Colonic mucosa (tissue), 4 donors: ENCODE measurements at places on chromosomes 1 and 21. TPM values are rescaled to one million over a fixed set of nuclear protein-coding genes. Genes with fewer than 3 reads are reported as not detected.
A peak's percentile ranks its signal among the peaks of the same experiment; 100 is the strongest.

DNA sequence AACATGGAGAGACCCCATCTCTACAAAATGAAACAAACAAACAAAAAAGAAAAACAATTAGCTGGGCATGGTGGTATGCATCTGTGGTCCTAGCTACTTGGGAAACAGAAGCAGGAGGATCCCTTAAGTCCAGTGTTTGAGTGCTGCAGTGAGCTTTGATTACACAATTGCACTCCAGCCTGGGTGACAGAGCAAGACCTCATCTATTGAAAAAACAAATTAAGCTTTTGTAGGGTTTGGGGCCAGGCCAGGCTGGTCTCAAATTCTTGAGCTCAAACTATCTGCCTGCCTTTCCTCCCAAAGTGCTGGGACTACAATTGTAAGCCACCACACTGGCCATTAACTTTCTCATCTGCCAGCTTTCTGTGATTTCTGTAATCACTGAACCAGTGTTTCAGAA is 27.2 kb downstream of the NIPAL3 start:
- DNase-seq, result no peak

- DNase-seq, result no peak
Measured at GRCh38 chr1:162456323-162456722, 41.3 kb upstream of the UHMK1 start.

GRCh38 chr1:87170157-87170556 is 158.5 kb upstream of the LMO4 start:
- no peak for DNase-seq

- DNase-seq, result no peak
Measured at GRCh38 chr1:187270256-187270655, 441.5 kb downstream of the PLA2G4A start.

- peak; percentile 95 for DNase-seq
Measured at GRCh38 chr1:205504311-205505075, at the start of gene CDK18. Gene CDK18 (plus strand): TSS chr1:205504669. CDS start chr1:205523168, 18,499 bp downstream.

Gene CLEC20A
- not detected for total RNA-seq

Gene TNNT2
- 2.4 TPM for total RNA-seq

DNA sequence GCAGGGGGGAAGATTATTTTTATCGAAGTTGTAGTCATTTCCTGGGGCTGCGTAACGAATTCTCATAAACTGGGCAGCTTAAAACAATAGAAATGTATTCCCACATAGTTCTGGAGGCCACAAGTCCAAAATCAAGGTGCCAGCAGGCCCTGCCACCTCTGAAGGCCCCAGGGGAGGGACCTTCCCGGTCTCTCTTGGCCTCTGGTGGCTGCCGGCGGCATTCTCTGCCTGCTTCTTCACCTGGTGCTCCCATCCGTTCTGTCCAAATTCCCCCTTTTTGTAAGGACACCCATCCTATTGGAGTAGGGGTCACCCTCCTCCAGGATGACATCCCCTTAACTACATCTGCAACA is 92.8 kb downstream of the PDE9A start:
- DNase-seq, result no peak

DNA sequence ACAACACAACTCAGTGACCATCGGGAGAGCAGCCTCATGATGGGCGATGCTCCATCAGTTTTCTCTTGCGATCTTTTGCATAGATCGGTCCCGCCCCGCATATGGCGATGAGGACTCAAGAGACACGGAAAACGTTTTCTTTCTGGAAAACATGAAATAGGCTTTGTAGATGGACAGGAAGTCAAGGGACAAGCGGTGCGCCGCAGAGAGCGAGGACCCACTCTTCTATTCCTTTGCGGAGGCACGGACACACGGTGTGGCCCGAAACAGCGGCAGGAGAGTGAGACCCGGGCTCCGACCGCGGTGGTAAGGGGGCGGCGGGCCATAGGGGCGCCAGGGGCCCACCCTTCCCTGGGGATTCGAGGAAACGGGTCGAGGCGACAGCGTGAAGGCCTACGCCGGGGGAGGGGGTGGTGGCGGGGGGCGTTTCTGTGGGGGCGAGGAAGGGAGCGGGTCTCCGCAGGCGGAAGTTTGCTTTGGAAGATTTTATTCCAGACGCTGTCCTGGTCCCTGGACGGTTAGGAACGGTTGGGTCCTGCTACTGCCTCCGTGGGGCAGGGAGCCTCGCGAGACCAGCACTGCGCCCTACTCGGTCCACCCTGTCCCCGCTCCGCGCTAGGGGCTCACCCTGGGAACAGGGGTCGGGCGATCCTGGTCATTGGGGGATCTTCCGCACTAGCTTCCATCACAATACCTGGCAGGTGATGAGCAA is 796 bp upstream of the TDRKH start:
- DNase-seq, result peak; percentile 35

Gene DNAJC8
- 57.2 TPM for total RNA-seq

DNA sequence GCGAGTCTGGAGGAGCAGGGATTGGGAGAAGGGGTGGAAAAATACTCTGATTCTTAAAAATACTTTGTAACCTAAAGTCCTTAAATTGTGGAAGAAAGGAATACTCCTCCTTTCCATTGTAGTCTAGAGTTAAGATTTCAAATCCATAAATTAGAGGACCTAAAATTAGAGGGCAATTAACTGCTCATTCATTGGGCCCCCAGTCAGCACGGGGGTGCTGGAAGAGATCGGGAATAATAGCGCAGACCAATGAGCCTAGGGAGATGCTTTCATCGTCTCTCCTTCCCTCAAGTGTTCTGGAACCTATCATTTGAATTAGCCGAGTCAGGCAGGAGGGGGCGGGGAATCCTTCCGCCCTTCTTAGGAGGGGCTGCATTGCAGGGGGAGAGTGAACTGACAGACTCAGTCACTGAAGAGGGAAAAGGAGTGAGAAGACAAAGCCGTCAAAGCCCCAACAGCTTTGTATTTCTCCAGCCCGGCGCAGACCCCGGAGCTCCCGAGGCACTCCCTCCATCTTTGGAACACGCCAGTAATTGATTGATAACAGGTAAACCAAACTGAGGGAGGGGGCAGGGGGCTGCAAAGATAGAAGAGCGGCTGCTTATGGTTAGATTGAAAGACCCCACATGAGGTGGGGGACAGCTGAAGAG is at the start of gene MLLT11:
TSS of gene MLLT11 (plus strand) at position 391 of the 650 bp plus-strand sequence. CDS start 6,828 bp downstream, outside the sequence.
- DNase-seq, result peak; percentile 45

GRCh38 chr1:27616441-27616840 is 12.5 kb upstream of the AHDC1 start:
- DNase-seq, result no peak

Gene AMPD1
- total RNA-seq, result 0.50 TPM

Gene PRAMEF20
- not detected for total RNA-seq

- DNase-seq, result peak; percentile 73
Measured at GRCh38 chr1:230268371-230269170, 157.6 kb downstream of the PGBD5 start.

Gene ZNF648
- not detected for total RNA-seq

Gene CRABP2
- 1.4 TPM for total RNA-seq

Gene BRINP3
- 19.1 TPM for total RNA-seq

GRCh38 chr1:207670192-207670591 is 25.3 kb downstream of the CR1L start:
- DNase-seq, result no peak

- DNase-seq, result no peak
Measured at GRCh38 chr1:117092594-117092993, 29.0 kb downstream of the TRIM45 start.

Gene NTMT2
- not detected for total RNA-seq

- DNase-seq, result no peak
Measured at GRCh38 chr1:162876751-162877150, 15.8 kb upstream of the CCDC190 start.

DNA sequence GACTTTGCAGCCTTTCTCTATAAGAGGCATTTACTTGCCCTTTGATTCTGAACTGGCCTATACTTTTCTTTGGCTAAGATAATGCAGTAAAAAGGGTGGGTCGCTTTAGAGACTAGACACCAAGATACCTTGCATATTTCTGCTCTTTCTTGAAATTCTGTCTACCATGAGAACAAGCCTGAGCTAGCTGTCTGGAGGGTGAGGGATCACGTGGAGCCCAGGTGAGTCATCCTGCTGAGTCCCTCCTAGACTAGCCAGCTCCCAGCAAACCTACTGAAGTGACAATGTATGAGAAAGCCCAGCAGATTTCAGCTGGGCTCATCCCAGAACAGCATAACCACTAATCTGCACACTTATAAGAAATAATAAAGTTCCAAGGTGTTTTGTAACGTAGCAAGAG is 408.0 kb upstream of the KAZN start:
- no peak for DNase-seq

GRCh38 chr1:31234870-31235269 is 4.8 kb downstream of the NKAIN1 start:
- DNase-seq, result no peak

DNA sequence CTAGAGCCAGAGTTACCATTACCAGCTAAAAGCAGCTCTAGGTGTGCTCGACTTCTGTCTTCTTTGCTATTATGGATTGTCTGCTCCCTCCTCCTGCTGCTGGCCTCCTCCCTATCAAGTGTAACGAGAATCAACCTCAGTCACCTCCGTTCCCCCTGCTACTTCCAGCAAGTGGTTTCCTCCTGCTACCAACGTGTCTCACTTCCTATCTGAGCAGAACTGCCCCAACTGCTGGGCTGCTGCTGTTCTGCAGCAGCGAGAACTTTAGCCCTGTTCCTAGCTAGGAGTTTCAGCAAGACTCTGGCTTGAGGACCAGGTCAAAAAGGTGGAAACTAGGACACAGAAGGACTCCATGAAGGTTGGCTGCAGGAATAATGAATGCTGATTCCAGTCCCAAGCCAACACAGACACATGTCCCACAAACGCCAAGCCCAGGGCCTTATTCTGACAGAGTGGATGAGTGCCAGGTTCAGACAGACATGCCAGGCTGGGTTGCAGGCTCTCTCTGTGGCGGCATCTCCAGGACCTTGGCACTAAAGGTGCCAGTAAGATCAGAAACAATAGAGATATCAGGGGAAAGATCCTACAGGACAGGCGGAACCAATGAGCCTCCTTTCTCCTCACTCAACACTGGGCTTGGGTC is 46.9 kb downstream of the CD34 start:
- no peak for DNase-seq

- DNase-seq, result no peak
Measured at GRCh38 chr1:21743476-21743875, 39.5 kb downstream of the USP48 start.

DNA sequence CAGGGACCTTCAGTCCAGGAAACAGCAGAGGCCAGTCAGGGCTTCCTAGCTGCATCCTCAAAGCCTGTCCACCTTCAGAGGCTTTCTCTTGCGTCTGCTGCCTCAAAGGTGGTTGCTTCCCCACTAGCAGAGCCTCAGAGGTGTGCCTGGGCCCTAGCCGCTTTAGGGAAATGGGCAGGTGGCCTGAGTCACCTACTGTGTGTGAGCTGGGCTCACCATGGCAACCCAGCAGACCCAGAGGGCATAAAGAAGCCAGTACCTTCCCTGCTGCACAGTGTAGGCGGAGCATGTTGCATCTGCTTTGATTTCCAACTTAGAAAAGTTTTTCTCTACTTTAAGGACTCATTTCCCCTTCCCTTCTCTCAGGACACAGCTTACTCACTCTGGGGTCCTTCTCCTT is 12.5 kb downstream of the SLC9A1 start:
- DNase-seq, result no peak

Gene OMA1
- 30.4 TPM for total RNA-seq

GRCh38 chr1:27575840-27576331 is 28.1 kb downstream of the AHDC1 start:
- peak; percentile 64 for DNase-seq

DNA sequence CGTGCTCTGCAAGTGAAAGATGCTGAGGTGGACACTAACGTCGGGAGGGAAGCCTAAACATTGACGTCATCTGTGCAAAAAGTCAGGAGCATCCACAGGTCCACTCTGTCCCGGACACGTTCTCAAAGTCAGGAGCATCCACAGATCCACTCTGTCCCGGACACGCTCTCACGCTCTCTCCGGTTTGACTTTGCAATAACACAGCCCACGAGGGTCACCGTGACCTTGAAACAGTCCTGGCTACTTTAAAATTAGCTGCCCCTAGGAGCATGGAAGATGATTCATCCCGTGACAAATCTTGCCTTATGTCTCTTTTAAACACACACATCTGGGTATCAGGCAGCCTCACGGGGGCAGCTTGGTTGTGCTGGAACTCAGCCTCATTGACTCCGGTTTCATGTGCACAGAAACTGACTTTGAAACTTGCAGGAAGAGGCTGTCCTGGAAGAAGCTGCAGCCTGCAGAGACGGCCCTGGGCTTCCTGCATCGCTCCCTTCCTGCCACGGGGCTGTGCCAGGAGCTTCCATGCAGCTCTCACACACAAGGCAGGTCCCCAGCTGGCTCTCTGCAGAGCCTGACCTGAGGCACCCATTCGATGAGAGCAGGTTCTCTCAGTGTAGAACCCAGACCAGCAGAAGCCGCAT is 18.1 kb upstream of the COL18A1 start:
- no peak for DNase-seq

DNA sequence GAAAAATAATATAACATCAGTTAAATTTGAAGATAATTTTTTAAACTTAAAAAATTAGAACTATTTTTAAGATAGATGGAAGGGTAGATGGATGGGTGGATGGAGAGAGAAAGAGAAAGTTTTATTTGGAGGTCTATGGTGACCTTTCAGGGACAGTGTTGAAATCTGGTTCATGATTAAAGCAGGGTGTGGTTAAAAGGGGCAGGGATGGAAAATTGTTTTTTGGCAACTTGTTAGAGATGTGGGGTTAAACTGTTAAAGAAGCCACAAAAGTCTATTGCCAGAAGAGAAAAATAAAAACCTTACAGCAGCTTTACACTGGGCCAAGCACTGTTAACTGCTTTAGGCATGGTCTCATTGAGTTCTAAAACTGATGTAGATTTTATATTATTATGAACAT is 134.9 kb upstream of the GORAB start:
- no peak for DNase-seq
